Activated CD8-positive, alpha-beta memory T cell treated with anti-CD3 and anti-CD28 coated beads for 48 hours (primary cell): ENCODE measurements at places on chromosomes 1 and 21.

GRCh38 chr1:29563571-29563970, 327.2 kb downstream of the PTPRU start:
- DNase-seq = no peak

DNA sequence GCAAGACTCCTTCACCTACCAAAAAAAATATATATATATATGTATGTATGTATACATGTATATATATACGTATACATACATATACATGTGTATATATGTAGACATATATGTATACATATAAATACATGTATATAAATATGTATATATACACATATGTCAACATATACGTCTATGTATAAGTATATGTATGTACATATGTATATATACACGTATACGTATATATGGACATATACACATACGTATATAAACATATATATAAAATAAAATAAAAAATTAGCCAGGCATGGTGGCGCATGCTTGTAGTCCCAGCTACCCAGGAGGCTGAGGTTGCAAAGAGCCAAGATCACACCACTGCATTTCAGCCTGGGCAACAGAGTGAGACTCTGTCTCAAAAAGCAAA, 31.6 kb downstream of the BRWD1 start:
- DNase-seq = no peak

DNA sequence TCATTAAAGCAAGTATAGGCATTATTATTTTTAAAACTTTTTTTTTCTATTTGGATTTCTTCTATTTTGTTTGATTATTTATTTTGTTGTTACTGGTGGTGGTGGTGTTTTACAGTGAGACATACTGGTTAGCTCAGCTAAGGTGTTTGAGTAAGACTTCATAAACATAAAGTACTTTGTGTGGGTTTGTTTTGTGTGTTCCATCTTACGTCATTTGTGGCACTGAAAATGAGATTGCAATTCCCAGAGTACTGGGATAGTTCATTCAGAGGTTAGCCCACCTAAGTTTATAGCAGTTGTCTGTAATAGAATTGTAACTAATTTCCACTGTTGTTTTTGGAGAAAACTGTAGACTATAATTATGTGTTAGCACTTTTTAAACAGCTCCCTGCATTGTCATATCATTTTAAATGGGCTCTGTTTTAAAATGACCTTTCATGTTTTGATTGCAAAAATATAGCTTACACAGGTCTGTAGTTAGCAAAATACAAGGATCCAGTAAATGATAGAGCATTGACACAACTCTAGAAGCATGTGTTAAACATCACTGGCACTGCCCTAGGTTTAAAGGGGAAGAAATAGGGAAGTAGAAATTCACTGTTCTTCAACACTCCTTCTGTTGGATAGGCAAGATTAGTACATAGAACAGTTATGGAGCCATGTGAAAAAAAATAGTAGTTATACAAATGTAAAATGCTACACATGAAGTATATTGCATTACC, 171.7 kb downstream of the NFIA start:
- DNase-seq = no peak

GRCh38 chr1:156502391-156502893, 1.9 kb upstream of the MEF2D start:
- no peak for DNase-seq

- no peak for DNase-seq
Observed at GRCh38 chr1:172431721-172432192, 11.3 kb downstream of the C1orf105 start.

- DNase-seq = no peak
Observed at GRCh38 chr1:210234329-210234757, 1.7 kb downstream of the SERTAD4 start.
